PC-9 (cell line): ENCODE measurements at places on chromosomes 3 and 15. TPM values are rescaled to one million over a fixed set of nuclear protein-coding genes. Genes with fewer than 3 reads are reported as not detected.
A peak's percentile ranks its signal among the peaks of the same experiment; 100 is the strongest.

ATP13A5 gene
- total RNA-seq, result not detected in 2 replicates

TRPM1 gene
- total RNA-seq, result not detected in 2 replicates

GRCh38 chr3:191473661-191474198, 12.8 kb downstream of the PYDC2 start:
- DNase-seq, result no peak

DNA sequence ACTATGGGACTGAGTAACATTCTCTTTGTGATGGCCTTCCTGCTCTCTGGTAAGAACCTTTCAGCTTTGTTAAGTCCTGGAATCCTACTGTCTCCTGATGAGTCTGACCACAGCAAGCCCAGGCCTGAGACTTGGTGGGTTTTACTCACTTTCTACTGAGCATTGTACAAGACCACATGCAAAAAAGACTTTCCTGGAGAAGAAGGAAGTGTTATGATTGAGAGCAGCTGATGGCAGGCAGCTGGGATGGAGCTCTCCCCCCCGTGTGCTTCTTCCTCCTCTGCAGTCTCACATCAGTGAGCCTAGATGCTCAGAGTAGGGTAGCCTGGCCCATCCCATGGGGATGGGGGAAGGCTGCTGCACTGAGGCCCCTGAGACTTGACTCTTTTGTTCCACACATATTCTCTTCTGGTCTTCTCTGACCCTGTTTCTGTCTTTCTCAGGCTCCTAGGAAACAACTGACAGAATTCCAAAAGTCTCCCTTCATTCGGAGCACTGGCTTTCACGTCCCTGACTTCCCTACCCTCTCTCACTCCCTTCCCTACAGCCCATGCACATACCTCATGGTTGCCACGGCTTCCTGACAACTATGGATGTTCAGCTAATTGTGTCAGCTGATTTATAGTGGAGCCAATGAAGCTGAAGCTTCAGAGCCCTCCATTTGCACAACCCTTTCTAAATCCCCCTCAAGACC, 36.6 kb downstream of the CD86 start:
- no peak for DNase-seq

- peak; percentile 69 for DNase-seq
These were observed 130.1 kb upstream of the PRICKLE2 start for GRCh38 chr3:64355401-64355807.

CP gene
- total RNA-seq, result 0.28 TPM in 1 of 2 replicates, not detected in the other

GRCh38 chr3:9779721-9780457, 10.1 kb upstream of the CAMK1 start:
- no peak for DNase-seq

IQSEC1 gene
- total RNA-seq, result 30.1 and 30.7 TPM in 2 replicates

- no peak for DNase-seq
These were observed 4.5 kb downstream of the FEZF2 start for GRCh38 chr3:62368705-62369475.

DNA sequence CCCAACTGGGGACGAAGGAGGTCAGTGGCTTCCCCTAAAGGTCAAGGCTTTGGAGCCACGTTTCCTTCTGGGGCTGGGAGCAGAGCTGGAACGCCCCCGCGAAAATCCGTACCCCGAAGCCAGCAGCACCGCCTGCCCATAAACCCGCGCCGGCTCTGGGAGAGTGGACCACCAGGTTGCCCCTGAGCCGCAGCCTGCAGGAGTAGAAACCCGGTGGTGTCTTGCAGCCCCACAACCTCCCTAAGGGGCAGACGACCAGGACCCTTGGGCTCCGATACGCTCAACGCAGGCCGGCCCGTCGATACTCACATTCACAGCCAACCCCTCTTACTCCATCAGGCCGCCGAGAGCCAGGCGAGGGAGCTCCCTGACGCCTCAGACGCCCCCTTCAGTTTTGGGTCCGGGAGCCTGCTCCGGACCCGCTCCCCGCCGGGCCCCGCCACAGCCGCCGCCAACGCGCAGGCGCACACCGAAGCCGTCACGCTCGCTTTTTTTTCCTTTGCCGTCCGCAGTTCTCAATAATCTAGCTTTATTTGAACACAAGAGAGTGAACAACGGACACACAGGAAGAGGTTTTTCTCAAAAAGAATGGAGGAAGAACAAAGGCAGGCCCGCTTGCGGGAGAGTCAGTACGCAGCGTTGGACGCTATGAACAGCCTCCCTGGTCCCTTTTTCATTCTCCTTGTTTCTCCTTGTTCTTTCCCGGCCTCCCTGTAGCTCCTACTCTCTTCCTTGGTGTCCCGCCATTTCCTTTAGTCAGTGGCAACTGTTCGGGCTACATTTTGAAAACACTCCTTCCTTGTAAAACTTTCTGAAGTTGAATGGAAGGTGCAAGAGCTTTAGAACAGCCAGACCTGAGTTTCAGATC, at the start of gene ZNF106:
Gene ZNF106, minus strand, starts transcription at position 471 of the 868 bp plus-strand sequence. CDS start 18,852 bp downstream, outside the sequence.
- peak; percentile 74 for DNase-seq

- DNase-seq, result no peak
These were observed 119.7 kb downstream of the SST start for GRCh38 chr3:187550446-187550845.
